Nucleus accumbens (tissue), 56 donors: ENCODE measurements at places on chromosomes 11 and 22.

GRCh38 chr11:116829525-116830183 lies at the start of gene APOC3:
Gene APOC3, plus strand, starts transcription at chr11:116829907. Its CDS starts 676 bp downstream, at chr11:116830583.
- no peak for DNase-seq

DNA sequence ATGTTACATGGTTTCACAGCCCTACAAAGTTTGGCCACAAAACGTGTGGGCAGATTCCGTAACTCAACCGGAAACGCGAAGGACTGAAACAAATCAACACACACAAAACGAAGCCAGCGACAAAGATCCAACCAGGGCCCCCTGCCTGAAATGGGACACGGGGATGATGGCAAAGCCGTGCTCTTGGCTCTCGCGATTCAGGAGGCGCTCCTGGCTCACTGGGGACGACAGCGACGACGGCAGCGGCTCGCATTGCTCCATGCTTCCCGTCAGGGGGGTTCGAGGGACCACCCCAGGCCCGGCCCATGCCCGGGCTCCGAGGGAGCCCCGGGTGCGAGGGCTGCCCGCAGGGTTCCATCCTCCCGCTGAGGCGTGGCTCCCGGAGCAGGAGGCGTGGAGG lies 4786.8 kb upstream of the OR11H1 start:
- no peak for DNase-seq

DNA sequence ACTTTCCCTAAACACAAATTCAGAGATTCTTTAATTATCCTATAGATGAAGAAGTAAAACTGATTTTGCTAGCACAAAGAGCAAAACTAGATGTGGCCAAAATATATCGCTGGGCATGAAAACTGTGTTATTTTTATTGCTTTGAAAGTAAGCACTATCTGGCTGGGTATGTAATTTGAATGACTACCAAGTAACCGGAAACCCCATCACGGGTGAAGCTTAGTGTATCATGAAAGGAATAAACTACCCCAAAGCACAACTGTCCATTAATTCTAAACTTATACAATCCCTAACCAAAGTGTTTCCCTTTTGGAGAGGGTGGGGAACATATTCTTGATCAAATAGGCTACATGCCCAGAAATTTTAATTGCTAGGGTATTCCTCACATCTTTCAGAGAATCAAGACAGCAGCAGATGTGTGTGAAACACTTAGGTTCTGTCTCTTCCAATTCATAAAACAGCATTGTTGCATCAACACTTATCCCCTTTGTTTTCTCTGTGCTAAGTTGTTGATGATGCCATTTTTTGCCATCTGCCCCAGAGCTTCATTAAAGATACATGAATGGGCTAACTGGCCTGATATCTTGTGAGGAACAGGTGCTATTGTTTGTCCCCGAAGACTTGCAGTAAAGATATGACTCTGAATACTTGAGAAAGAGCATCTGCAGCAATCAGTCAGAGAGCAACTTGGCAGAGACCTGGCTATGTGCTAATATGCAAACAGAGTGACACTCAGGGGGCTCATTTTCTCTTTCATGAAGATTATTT lies 238.2 kb downstream of the SOX6 start:
- DNase-seq: no peak

GRCh38 chr11:126485021-126485792 lies 129.7 kb downstream of the ST3GAL4 start:
- no peak for DNase-seq

GRCh38 chr11:42170601-42171000 lies 711.1 kb upstream of the LRRC4C start:
- no peak for DNase-seq

- DNase-seq: no peak
These were observed 848 bp downstream of the HEPN1 start for GRCh38 chr11:124919898-124920297.

- peak; percentile 85 for DNase-seq
These were observed 69.0 kb upstream of the SYT13 start for GRCh38 chr11:45354976-45355705.
